CD4-positive, alpha-beta T cell treated with Interferon gamma for 1 hour (primary cell): ENCODE measurements at places on chromosomes 5 and 9.
A peak's percentile ranks its signal among the peaks of the same experiment; 100 is the strongest.

DNA sequence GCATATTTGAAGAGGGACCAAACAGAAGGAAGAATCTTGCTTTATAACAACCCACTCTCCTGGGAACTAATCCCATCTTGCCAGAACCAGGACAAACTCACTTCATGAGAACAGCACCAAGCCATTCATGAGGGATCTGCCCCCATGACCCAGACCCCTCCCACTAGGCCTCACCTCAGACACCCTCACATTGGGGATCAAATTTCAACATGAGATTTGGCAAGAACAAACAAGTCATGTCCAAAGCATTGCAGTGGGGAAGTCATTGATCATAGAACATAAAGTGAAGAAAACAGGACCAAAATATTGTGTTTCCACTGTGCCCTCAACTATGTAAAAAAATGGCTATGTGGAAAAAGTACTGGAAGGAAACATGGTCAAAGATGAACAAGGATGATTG is 43.9 kb downstream of the MAP1B start:
- no peak for DNase-seq

GRCh38 chr5:151040211-151040747 is 19.9 kb downstream of the GPX3 start:
- no peak for DNase-seq

DNA sequence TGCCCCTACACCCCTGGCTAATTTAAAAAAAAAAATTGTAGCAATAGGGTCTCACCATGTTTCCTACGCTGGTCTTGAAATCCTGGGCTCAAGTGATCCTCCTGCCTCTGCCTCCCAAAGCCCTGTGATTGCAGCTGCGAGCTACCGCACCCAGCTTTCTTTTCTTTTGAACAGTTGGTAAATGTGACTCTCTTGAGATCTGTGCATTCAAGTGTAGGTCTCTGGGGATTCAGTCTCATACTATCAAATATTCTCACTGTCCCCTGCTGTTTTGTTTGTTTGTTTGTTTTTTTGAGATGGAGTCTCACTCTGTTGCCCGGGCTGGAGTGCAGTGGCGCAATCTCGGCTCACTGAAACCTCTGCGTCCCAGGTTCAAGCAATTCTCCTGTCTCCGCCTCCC is 42.3 kb upstream of the CXXC5 start:
- DNase-seq = no peak

DNA sequence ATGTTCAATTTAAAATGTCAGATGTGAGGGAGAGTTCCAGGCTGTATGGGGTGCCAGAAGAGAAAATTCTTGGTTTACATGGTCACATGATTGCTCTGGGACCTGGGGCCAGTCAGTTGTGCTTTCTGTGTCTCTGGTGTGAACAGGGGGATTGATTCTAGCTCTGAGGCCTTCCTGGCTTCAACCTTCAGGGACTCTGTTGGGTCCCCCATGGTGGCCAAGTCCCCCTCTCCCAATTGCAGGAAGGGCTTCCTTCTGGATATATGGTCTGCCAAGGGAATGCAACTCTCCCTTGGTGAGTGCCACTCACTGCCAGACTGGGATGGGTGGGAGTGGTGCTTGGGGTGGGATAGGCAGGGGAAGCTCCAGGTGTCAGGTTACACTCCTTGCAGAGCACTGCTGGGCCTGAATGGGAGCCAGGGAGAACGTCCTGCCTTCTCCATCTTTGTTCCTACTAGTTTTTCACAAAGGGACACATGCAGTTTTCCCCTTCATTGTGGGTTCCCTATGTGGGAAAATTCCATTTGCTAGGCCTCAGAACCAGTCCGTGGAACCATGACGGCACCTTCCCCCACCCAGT is 153.2 kb downstream of the MELK start:
- DNase-seq = no peak

DNA sequence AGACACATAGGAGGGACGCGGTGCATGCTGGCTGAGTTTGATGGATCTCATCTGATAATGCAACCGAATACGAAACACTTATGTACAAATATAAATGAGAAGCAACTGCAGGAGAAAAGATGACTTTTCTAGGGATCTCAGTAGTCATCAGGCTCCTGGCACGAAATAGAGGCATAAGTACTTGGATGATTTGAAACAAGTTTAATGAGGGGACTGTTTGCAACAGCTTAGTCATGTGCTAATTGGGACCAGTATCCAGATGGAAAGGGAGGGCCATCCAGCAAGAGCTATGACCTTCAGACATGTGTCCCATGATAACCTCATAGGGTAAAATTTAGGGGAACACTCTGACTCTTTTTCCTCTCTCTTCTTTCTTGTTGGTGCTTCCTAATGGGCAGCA is 123.0 kb downstream of the EGFLAM start:
- DNase-seq = no peak

GRCh38 chr5:124436294-124436693 is 310.1 kb downstream of the ZNF608 start:
- no peak for DNase-seq

- no peak for DNase-seq
These were observed 563.9 kb upstream of the CLINT1 start for GRCh38 chr5:158422653-158423515.

DNA sequence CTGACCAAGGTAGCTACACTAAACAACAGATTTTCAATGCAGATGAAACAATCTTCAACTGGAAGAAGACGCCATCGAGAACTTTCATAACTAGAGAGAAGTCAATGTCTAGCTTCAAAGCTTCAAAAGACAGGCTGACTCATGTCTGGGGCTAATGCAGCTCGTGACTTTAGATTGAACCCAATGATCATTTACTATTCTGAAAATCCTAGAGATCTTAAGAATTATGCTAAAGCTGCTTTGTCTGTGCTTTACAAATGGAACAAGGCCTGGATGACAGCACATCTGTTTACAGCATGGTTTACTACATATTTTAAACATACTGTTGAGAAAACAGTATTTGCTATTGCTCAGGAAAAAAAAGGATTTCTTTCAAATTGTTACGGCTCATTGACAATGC is 54.9 kb downstream of the RICTOR start:
- DNase-seq = no peak

DNA sequence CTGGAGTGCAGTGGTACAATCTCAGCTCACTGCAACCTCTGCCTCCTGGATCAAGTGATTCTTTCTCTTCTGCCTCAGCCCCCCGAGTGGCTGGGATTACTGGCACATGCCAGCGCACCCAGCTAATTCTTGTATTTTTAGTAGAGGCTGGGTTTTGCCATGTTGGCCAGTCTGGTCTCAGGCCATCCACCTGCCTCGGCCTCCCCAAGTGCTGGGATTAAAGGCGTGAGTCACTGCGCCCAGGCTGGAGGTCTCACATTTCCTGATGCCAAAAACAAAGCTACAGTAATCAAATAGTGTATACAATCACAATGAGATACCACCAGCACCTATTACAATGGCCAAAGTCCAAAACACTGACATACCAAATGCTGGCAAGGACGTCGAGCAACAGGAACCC is 51.1 kb downstream of the TTLL11 start:
- DNase-seq = no peak

DNA sequence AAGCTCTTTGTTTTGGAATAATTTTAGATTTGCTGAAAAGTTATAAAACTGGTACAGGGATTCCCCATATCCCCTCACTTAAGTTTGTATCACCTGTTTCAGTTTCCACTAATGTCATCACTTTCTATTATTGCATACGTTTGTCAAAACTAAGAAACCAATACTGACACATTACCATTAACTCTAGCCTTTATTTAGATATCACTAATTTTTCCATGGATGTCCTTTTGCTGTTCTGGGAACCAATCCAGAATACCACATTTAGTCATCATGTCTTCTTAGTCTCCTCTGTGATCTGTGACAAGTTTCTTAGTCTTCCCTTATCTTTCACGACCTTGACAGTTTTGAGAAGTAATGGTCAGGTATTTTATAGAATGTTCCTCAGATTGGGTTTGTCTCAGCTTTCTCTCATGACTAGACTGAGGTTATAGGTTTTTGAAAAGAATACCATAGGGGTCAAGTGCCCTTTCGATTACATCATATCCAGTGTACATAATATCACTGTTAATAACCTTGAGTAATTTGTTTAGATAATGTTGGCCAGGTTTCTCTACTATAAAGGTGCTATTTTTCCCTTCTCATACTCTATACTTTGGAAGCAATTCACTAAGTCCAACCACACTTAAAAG is 51.9 kb upstream of the NMUR2 start:
- DNase-seq = no peak

DNA sequence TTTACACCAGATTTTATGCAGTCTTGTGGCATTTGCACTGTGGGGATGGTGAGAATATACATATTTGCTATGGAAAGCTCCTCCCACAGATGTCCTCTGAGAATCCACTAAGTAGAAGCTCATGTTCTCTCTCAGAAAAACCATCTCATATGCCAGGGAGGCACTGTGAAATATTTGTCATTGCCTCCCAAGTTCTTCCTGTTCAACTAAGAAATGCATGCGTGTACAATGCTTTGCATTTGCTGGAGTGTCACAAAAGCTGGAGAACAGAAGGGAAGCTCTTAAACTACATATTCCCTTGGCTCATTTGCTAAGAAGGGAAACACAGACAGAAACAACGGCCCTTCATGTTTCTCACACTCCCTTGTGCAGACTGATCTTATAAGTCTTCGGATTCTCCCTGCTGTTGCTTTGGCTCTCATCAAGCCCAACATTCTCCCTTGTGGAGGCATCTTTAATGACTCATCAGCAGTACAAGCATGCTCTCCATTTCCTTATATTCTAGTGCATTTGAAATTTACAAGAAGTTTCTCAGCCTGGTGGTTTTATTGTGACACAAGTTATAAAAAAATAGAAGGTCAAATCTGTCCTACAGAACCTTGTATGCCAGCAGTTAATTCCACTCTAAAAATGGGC is 220.6 kb downstream of the TRIM36 start:
- DNase-seq = no peak

- DNase-seq = no peak
These were observed 613.6 kb upstream of the SEMA6A start for GRCh38 chr5:117188211-117188610.

DNA sequence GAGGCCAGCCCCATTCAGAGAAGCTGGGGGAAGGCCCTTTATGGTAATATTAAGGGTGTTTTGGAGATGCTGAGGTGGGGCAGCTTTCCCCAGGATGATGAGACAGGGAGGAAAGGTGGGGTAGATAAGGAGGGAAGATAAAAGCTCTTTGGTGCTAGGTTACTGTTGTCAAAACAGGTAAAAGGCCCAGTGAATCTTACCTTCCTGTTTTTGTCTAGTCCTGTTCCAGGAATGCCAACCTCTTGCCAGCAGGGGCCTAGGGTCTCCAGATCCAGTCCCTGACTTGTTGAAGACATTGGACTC is 797 bp upstream of the CCL27 start:
- peak; percentile 42 for DNase-seq

DNA sequence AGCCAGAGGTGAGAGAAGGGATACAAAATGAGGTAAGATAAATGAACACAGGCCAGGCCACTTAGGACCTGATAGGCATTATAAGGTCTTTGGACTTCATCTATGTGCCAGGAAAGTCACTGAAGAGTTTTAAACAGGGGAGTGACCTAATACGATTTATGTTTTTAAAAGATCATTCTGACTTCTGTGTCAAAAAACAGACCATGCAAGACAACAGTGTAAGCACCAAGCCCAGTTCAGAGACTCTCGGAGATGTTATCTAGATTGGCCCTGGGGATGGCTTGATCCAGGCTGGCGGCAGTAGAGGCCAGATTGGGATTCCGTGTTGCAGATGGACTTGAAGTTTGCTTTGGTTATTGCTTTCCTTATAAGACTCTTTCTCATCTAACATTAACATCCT is 43.0 kb upstream of the DPYSL3 start:
- DNase-seq = no peak

DNA sequence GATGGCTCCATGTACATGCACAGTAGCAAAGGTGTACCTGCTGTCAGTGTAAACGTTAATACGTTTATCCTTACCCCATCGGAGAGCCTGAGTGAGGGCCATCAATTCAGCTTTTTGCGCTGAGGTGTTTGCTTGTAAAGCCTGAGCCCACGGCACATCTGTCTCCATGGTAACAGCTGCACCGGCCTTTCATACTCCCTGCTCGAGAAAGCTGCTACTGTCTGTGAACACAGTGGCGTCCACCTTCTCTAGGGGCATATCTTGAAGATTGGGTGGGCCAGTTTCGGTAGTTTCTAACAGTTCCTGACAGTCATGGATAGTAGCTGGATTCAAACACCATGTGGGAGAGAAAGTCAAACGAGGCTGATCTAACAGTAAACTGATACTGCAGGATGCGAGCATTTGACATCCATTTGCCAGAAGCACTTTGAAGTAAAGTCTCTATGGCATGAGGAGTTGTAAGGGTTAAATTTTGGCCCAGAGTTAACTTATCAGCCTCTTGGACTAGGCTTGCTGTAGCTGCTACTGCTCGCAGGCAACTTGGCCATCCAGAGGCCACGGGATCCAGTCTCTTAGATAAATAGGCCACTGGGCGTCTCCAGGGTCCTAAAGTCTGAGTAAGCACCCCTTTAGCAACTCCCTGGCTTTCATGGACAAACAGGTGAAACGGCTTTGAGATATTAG is 21.0 kb upstream of the RHOBTB3 start:
- DNase-seq = no peak

DNA sequence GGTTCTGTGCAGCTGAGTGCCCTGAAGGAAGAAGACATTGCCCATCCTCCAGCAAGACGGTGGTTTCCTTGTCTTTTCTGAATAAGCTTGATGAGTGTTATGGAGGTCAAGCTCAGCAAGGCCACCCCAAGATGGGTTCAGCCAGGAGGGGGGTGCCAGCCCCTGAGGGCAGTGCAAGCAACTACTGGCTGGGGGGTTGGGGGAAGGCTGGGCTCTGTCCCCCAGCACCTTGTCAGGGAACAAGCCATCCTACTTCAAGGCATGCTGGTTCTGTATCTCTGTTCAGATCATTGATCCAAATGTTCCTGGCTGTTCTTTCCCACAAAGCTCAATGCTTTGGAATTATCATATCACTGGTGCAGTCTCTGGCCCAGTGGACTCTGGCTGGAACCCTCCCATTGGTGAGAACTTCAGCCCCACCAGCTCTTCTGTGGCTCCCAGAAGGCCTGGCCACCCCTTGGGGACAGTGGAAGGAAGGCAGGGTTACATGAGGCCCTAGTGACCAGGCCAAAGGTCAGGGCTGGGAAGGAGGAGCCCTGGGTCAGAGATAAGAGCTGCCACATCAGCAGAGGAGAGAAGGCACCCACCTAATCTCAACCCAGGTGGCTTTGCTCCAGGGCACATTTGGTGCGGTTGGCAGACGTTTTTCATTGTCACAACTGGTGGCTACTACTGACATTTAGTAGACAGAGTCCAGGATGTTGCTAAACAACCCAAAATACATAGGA is 280.2 kb downstream of the IRX2 start:
- no peak for DNase-seq

GRCh38 chr9:79431019-79431679 is 140.6 kb upstream of the TLE4 start:
- no peak for DNase-seq

- no peak for DNase-seq
These were observed at the start of gene PRRT1B for GRCh38 chr9:131545003-131545785. PRRT1B (plus strand) TSS chr9:131545523; CDS start chr9:131545616, 93 bp downstream.

- no peak for DNase-seq
These were observed 112.5 kb downstream of the WDR41 start for GRCh38 chr5:77379558-77380061.
